T-helper 2 cell treated with Interferon-gamma antibody and Interleukin-4, amounts not matched to agents 5 μg/mL and 100 μg/mL, for 36 hours (primary cell): ENCODE measurements at places on chromosomes 16 and 17.

GRCh38 chr17:21291357-21291756, 6.8 kb downstream of the MAP2K3 start:
- peaks cover 10% of the 10 kb centered on the region for H3K36me3 ChIP-seq
- DNase-seq = no peak
- H3K27ac ChIP-seq = no peak overlapping the region

GRCh38 chr16:62386411-62386810, 350.2 kb upstream of the CDH8 start:
- no peak overlapping the region for H3K27ac ChIP-seq
- no peak for DNase-seq
- no peaks in the 10 kb centered on the region for H3K4me1 ChIP-seq
- no peak overlapping the region for H3K4me3 ChIP-seq
- H3K36me3 ChIP-seq = no peaks in the 10 kb centered on the region

GRCh38 chr17:12726131-12726530, 60.4 kb downstream of the MYOCD start:
- H3K4me3 ChIP-seq = no peak overlapping the region
- no peak for DNase-seq
- no peaks in the 10 kb centered on the region for H3K36me3 ChIP-seq
- no peaks in the 10 kb centered on the region for H3K4me1 ChIP-seq
- H3K27ac ChIP-seq = no peak overlapping the region
- H3K27me3 ChIP-seq = no peaks in the 10 kb centered on the region

- no peak overlapping the region for H3K27ac ChIP-seq
- no peak overlapping the region for H3K4me3 ChIP-seq
- no peaks in the 10 kb centered on the region for H3K4me1 ChIP-seq
- H3K36me3 ChIP-seq = no peaks in the 10 kb centered on the region
- H3K27me3 ChIP-seq = no peaks in the 10 kb centered on the region
Measured at GRCh38 chr16:51888534-51888933, 658.4 kb downstream of the TOX3 start.

GRCh38 chr16:89395150-89396142, 94.9 kb downstream of the ANKRD11 start:
- peaks cover 3% of the 10 kb centered on the region for H3K36me3 ChIP-seq
- no peak for DNase-seq
- no peak overlapping the region for H3K27ac ChIP-seq
- no peak overlapping the region for H3K4me3 ChIP-seq

- no peak overlapping the region for H3K27ac ChIP-seq
- H3K4me1 ChIP-seq = no peaks in the 10 kb centered on the region
- DNase-seq = no peak
- H3K36me3 ChIP-seq = peaks cover 48% of the 10 kb centered on the region
- no peaks in the 10 kb centered on the region for H3K27me3 ChIP-seq
- H3K4me3 ChIP-seq = no peak overlapping the region
Measured at GRCh38 chr17:39429600-39429999, 21.5 kb downstream of the MED1 start.

- H3K36me3 ChIP-seq = peaks cover 32% of the 10 kb centered on the region
- peaks cover 74% of the 10 kb centered on the region for H3K4me1 ChIP-seq
- H3K4me3 ChIP-seq = peak overlapping the region; percentile 55
- no peaks in the 10 kb centered on the region for H3K27me3 ChIP-seq
- DNase-seq = no peak
- H3K27ac ChIP-seq = peak overlapping the region; percentile 68
Measured at GRCh38 chr17:77433385-77434135, 292.8 kb downstream of the SEC14L1 start.

GRCh38 chr17:79162012-79162963, 87.7 kb downstream of the ENGASE start:
- no peaks in the 10 kb centered on the region for H3K4me1 ChIP-seq
- H3K27ac ChIP-seq = no peak overlapping the region
- H3K4me3 ChIP-seq = no peak overlapping the region
- DNase-seq = no peak
- no peaks in the 10 kb centered on the region for H3K36me3 ChIP-seq
- no peaks in the 10 kb centered on the region for H3K27me3 ChIP-seq

- H3K36me3 ChIP-seq = no peaks in the 10 kb centered on the region
- peaks cover 8% of the 10 kb centered on the region for H3K27me3 ChIP-seq
- H3K4me3 ChIP-seq = no peak overlapping the region
- DNase-seq = no peak
- no peaks in the 10 kb centered on the region for H3K4me1 ChIP-seq
- no peak overlapping the region for H3K27ac ChIP-seq
Measured at GRCh38 chr17:43469145-43469544, 14.6 kb upstream of the DHX8 start.

DNA sequence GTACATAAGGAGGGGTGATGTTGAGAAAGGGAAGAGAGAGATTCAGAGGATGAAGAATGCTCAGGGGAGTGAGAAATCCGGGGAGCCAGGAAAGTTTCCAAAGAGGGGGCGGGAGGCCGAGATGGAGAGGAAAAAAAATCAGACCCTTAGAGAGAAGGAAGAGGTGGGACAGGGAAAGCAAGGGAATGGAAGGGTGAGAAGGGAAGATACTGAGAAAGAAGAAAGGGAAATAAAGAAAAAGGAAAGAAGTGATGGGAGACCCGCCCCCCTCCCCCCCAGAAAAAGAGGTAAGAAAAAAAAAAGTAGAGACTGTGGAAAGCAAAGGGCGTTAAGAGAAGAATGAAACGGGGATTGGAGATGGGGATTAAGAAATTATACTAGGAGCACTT, 507 bp downstream of the DYNLRB2 start:
- H3K27me3 ChIP-seq = peaks cover 13% of the 10 kb centered on the region
- peaks cover 3% of the 10 kb centered on the region for H3K36me3 ChIP-seq

DNA sequence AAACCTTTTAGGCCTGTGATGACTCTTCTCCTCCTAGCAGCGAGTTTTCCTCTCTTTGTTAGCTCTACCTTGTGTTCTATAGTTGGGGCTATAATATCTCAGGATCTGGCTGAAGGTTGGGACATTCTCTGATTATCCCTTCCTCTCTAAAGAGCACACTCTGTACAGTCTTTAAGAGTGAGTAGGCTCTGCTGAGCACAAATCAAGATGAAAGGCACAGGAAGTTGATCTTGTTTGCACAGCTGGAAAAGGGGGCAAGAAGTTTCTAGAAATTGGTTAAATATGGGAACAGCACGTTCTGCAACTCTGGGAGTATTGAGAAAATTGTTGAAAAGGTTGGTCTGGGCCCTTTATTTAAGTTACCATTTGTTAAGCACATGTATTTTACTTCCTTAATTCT, 240.9 kb downstream of the CDH11 start:
- no peaks in the 10 kb centered on the region for H3K27me3 ChIP-seq
- no peaks in the 10 kb centered on the region for H3K4me1 ChIP-seq
- H3K4me3 ChIP-seq = no peak overlapping the region
- no peaks in the 10 kb centered on the region for H3K36me3 ChIP-seq
- no peak overlapping the region for H3K27ac ChIP-seq

- peaks cover 8% of the 10 kb centered on the region for H3K4me1 ChIP-seq
- H3K27ac ChIP-seq = no peak overlapping the region
- H3K4me3 ChIP-seq = no peak overlapping the region
- no peak for DNase-seq
- H3K36me3 ChIP-seq = no peaks in the 10 kb centered on the region
- H3K27me3 ChIP-seq = peaks cover 2% of the 10 kb centered on the region
Measured at GRCh38 chr17:81090361-81091136, 55.6 kb downstream of the BAIAP2 start.

- peaks cover 4% of the 10 kb centered on the region for H3K4me1 ChIP-seq
- no peak for DNase-seq
- H3K4me3 ChIP-seq = no peak overlapping the region
- H3K36me3 ChIP-seq = no peaks in the 10 kb centered on the region
- peaks cover 63% of the 10 kb centered on the region for H3K27me3 ChIP-seq
Measured at GRCh38 chr16:86565644-86566511, 751 bp upstream of the FOXC2 start.

- H3K4me1 ChIP-seq = peaks cover 46% of the 10 kb centered on the region
- peak overlapping the region; percentile 62 for H3K4me3 ChIP-seq
- DNase-seq = no peak
- H3K27ac ChIP-seq = peak overlapping the region; percentile 78
Measured at GRCh38 chr17:29722411-29723198, 99.9 kb upstream of the CORO6 start.

DNA sequence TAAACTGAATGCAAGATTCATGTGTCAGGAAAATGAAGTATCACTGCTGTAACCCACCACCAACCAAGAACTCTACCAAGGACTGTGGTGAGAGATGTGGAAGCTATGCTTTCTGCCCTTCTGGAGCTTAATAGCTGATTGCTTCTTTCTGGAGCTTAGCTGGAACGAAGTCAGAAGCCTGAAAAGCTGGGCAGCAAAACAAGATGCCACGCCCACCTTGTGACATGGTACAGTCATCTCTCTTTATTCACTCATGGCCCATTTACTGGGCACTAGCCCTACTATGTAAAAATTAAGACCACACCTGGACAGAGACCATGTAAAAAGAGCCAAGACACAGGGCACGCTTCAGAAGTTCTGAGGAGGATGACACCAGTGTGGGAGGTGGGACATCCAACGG, 48.1 kb downstream of the TEX2 start:
- H3K27me3 ChIP-seq = no peaks in the 10 kb centered on the region
- H3K4me1 ChIP-seq = peaks cover 15% of the 10 kb centered on the region
- H3K36me3 ChIP-seq = peaks cover 10% of the 10 kb centered on the region
- H3K4me3 ChIP-seq = no peak overlapping the region

DNA sequence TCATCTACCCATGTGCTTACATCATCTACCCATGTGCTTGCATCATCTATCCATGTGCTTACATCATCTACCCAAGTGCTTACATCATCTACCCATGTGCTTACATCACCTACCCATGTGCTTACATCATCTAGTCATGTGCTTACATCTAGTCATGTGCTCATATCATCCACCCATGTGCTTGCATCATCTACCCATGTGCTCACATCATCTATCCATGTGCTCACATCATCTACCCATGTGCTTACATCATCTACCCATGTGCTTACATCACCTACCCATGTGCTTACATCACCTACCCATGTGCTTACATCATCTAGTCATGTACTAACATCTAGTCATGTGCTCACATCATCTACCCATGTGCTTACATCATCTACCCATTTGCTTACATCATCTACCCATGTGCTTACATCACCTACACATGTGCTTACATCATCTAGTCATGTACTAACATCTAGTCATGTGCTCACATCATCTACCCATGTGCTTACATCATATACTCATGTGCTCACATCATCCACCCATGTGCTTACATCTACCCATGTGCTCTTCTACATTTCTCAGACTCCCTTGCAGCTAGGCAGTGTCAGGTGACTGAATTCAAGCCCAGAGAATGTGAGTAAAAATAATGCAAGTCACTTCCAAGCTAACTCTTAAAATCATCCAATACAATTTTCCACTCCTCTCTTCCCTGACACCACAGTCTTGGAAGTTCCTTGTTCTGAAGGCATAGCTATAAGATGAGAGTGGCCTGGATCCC, 196.8 kb downstream of the CBLN1 start:
- H3K27me3 ChIP-seq = no peaks in the 10 kb centered on the region
- H3K27ac ChIP-seq = no peak overlapping the region
- H3K4me1 ChIP-seq = no peaks in the 10 kb centered on the region
- no peak for DNase-seq
- no peaks in the 10 kb centered on the region for H3K36me3 ChIP-seq

GRCh38 chr16:47162670-47163420, 19.1 kb upstream of the NETO2 start:
- H3K27me3 ChIP-seq = no peaks in the 10 kb centered on the region
- DNase-seq = no peak
- H3K4me3 ChIP-seq = no peak overlapping the region
- H3K36me3 ChIP-seq = no peaks in the 10 kb centered on the region
- no peaks in the 10 kb centered on the region for H3K4me1 ChIP-seq

GRCh38 chr17:17467016-17467415, 9.8 kb upstream of the MED9 start:
- no peak for DNase-seq
- no peak overlapping the region for H3K4me3 ChIP-seq
- peaks cover 12% of the 10 kb centered on the region for H3K27me3 ChIP-seq
- H3K36me3 ChIP-seq = no peaks in the 10 kb centered on the region
- no peaks in the 10 kb centered on the region for H3K4me1 ChIP-seq

- no peak overlapping the region for H3K4me3 ChIP-seq
- DNase-seq = no peak
- no peaks in the 10 kb centered on the region for H3K27me3 ChIP-seq
Measured at GRCh38 chr17:39116224-39116623, 35.2 kb downstream of the PLXDC1 start.

DNA sequence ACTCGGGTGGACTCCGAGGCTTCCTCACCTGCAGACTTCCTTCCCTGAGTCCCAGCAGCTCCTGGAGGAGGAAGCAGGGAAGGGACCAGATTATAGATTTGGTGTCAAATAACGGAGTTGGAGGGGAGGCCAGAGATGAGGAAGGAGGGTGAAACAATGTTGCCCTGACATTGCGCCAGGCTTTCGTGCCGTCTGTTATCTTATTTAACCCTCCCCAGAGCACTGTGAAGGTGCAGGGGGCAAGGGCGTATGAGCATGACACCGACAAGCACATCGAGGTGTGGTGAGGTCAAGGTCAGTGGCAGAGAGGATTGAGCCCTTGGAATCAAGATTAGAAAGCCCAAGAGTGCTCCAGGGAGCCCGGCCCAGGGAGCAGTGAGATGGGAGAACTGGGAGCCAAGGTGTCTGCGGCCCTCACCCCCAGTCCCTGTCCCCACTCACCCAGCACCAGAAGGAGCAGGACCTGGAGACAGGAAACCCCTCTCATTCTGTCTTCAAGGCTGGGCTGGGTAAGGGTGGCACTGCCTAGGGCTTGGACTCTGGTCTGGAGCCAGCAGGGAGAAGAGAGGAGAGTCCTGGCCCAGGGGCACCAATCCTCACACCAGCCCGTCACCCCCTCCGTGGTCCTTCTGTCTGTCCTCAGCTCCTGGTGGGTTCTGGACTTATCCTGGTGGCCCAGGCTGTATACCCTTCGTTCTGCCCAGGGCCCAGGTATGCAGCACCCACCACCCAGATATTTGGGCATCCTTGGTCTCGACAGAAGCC, 1.1 kb downstream of the PRSS33 start:
- no peak overlapping the region for H3K27ac ChIP-seq
- no peaks in the 10 kb centered on the region for H3K36me3 ChIP-seq
- H3K4me3 ChIP-seq = no peak overlapping the region

GRCh38 chr17:45131616-45132319, 547 bp downstream of the PLCD3 start:
- H3K36me3 ChIP-seq = no peaks in the 10 kb centered on the region
- H3K27me3 ChIP-seq = peaks cover 11% of the 10 kb centered on the region
- H3K4me1 ChIP-seq = peaks cover 11% of the 10 kb centered on the region
- H3K4me3 ChIP-seq = peak overlapping the region; percentile 59
- H3K27ac ChIP-seq = no peak overlapping the region

DNA sequence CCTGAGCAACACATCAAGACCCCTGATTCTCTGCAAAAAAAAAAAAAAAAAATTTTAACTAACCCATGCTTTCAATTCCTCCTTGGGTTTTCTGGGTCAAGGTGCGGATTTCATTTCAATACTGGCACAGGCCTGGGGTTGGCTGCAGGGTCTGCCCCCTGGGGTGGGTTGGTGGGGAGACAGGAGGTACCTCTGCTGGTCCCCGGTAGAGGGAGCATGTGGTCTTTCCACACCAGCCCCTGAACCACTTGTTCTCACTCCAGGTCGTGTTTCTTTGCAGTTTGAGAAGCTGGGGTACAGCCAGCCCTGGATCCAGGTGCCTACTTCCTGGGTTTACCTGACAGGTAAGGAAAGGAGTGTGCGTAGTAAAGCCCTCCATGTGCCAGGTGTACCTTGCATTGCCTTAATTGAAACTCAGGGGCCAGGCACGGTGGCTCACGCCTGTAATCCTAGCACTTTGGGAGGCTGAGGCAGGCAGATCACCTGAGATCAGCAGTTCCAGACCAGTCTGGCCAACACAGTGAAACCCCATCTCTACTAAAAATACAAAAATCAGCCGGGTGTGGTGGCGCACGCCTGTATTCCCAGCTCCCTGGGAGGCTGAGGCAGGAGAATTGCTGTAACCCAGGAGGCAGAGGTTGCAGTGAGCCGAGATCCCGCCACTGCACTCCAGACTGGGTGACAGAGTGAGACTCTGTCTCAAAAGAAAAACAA, 21.8 kb downstream of the SDR42E2 start:
- H3K4me3 ChIP-seq = no peak overlapping the region
- H3K4me1 ChIP-seq = peaks cover 11% of the 10 kb centered on the region
- H3K36me3 ChIP-seq = no peaks in the 10 kb centered on the region
